ENCODE measurements at places on chromosomes 1 and 21.

DNA sequence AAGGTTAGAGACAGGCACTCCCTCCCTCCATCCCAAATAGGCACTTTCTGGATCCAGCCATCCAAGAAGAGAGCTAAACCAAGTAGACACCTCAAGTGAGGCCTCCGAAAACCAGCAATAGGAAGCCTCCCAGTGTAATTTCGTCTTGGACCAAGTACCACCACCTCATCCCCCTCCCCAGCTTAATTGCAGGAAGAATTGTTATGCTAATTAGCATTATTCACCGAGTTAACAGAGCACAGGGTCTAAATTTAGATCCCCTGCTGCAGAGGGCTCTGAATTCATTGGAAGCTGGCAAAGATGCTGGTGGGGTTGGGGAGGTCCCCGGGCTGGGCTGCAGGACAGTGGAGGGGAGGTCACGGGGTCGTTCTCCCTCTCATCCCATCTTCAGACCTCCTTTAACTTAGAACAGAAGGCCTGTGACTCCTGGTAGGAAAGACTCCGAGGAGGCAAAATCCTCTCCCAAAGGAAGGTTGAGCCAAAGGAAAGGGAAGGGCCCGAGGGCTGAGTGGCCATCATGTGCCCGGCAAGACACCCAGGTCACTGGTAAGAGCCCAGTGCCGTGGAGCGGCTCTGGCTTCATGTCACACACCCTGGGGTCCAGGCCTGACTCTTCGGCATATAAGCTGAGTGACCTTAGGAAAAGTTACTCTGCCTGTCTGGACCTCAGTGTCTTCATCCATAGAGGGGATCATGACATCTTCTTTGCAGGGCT is 209.2 kb upstream of the GRIK3 start:
- no peak for DNase-seq

- DNase-seq = no peak
These were observed 522 bp downstream of the LRP8 start for GRCh38 chr1:53327182-53327913.

GRCh38 chr21:8991968-8992621 is 1529.3 kb upstream of the TPTE start:
- DNase-seq = no peak

DNA sequence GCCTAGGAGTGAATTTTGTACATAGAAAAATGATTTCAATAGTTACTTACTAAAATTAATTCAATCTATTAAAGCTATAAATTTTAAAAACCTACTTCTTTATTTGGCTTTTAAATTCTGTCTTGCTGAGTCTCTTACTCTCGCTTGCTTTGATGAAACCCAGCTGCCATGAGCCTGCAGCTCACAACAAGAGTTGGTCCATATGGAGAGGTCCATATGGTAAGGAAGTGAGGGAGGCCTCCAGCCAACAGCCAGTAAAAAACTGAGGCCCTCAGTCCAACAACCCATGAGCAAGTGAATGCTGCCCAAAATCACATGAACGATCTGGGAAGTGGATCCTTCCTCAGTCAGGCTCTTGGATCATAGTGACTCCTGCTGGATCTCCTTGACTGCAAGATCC is 89.9 kb upstream of the CXADR start:
- no peak for DNase-seq

DNA sequence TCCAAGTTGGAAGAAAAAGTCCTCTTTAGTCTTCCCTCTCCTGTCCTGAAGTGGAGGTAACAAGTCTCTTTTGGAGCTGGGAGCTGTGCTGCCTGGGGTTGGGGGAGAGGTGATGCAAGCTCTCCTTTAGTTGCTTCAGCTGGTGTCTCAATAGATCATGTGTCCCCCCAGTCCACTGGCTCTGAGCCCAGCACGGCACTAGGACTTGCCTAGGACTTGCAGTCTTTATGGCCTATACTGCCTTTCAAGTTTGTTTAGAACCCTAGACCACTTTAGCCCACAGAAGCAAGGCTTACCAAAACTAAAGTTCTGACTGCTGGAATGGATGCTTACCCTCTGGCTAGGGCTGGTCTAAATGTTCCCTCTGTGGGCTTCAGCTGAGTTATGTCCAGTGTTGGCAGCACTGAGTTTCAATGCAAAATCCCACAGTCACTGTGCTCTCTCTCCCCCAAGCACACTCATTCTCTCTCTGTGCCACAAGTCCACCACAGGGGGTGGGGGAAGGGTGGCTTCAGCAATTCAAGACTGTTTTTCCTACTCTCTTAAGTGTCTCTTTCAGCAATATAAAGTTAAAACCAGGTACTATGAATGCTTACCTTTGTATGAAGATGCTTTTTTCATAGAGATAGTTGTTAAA is 185.0 kb downstream of the DNAH14 start:
- DNase-seq = no peak

- no peak for DNase-seq
These were observed 479.0 kb downstream of the SIPA1L2 start for GRCh38 chr1:232150770-232151548.

DNA sequence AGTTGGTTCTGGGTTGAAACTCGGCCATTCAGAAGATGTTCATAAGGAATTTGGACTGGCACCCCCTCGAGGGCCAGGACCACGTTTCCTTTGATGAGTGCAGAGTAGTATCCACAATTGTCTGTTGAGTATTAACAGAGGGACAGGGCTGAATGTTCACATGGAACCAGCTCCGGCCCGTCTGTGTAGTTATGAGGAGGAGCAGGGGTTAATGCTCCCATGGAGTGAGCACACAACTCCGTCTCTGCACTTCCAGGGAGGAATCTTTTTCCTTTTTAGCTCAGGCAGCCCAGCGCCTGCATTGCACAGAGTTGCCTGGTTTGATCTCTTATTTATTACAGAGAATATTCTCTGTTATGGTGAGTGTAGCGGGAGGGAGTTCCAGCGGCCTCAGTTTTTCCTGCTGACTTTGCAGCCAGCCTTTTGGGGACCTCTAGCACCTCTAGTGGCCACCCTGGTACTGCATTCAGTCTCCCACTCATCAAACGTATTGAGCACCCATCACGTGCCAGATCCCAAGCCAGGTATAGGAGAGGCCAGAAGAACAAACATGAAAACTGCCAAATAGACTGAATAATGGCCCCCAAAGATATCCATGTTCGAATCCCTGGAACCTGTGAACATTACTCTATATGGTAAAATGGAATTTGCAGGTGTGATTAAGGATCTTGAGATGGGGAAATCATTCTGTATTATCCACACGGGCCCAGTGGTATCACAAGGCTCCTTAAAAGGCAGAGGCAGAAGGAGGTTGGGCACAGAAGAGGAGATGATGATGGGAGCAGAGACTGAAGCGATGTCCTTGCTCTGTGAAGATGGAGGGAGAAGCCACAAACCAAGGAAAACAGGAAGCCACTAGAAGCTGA is 167.7 kb upstream of the CSF3R start:
- peak; percentile 17 for DNase-seq

DNA sequence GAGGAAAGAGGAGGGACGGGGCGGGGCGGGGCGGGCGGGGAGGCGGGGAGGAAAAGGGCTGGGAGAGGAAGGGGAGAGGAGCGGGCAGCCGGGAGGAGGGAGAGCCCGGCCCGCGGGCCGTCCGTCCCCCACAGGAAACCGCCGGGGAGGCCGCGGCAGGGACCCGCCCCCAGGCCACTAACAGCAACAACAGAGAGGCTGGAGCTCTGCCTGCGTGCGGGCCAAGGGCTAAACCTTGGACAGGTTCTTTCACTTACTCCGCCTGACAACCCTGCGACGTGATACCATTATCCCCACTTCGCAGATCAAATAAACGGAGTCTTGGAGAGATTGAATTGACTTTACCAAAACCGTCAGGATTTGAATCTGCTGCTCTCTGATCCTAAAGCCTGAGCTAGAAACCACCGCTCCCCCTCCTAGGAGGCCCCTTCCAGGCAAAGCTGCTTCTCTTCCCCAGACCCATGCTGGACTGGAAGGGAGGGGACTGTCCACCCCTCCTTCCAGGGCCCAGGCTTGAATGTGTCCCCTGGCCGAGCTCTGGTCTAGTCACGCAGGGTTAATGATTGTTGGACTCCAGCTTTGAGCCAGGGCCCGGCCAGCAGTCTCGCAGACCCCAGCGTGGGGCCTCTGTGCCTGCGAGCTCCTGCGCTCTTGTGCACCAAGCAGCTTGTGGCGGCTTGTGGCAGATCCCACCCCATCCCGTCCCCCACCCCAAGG is at the start of gene EVA1B:
TSS of gene EVA1B (minus strand) at position 10 of the 717 bp plus-strand sequence. CDS start 608 bp downstream, outside the sequence.
- DNase-seq = no peak

- DNase-seq = no peak
These were observed 75.7 kb upstream of the NRIP1 start for GRCh38 chr21:15140321-15141019.
